Hematopoietic multipotent progenitor cell (in vitro differentiated cells): ENCODE measurements at places on chromosomes 2 and 18. TPM values are rescaled to one million over a fixed set of nuclear protein-coding genes. Genes with fewer than 3 reads are reported as not detected.

DNA sequence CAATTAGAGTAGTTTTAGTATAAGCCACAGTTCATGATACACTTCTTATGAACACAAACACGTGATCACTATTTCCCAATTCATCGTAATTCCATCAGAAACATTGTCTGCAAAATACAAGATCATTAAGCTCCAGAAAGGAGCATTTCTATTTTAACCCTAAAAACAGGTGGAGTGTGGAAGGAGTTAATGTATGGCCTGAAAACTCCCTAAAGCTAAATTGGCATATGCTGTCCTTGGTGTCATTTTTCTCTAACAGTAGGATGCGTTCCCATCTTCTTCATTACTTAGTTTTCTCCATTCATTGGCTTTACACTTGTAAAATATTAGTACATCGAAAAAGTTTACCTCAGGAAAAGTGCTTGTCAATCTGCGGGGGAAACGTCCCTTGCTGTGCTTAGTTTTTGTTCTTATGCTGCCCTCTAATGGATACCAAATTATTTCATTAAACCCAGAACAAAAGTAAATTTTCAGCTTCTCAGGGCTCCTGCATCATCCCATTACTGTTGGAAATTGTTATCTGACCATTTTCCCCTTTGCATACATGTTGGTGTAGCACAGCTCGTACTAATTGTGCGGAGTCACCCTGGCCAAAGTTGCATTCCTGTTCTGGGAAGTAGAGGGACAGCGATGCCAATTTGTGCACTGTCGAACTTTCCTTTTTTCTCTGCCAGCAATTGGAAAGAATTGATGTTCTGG is 153.4 kb downstream of the GPD2 start:
- DNase-seq: peak; percentile 5

DNA sequence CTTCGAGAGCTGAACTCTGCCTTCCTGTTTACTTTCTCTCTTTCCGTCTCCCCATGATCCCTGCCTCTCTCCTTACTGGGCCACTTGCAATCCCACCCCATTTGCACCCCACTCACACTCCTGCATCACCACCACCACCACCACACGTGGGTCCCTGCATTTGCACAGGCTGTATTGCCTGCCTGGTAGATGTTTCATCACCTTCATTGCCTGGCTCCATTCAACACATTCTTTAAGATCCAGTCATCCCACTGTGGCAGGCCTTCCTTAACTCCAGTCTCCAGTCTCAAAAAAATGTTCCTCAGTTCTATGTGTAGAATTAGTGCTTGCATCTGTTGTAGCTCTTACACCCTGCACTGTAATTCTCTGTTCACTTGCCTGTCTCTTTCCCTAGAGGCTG is 13.9 kb downstream of the NOSTRIN start:
- no peak for DNase-seq

Gene ERFE
- 0.27 TPM for total RNA-seq

DNA sequence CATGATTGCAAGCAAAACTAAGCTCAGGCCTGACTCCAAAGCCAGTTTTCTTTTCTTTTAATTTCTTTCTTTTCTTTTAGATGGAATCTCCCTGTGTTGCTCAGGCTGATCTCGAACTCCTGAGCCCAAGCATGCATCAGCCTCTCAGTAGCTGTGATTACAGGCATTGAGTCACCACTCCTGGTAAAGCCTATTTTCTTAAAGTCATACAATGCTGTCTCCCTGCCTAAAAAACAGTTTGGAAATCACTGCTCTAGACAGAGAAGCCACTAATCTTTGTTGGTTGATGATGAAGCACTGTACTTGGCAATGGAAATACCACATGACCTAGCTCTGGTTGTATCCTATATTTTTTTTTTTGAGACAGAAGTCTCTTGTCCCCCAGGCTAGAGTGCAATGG is 33.1 kb upstream of the ZNF532 start:
- no peak for DNase-seq

DNA sequence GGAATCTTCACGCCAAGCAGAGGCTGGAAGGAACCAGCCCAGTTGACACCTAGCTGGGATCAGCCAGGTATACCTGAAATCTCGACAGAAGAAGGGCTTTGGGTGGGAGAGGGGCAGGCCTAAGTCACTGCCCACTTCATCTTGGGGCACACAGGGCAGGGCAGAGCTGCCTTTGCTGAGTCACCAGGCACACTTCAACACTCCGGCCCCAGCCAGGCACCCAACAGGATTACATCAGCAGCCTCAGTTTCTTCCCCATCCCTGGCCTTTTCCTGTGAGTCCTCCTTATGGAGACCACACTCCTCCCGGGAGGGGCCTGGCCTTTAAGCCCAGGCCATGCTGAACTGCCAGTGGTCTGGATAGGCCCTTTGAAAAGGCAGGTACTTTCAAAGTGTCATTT is 201.7 kb upstream of the HS6ST1 start:
- DNase-seq: no peak

- DNase-seq: no peak
These were observed 39.5 kb downstream of the CYP26B1 start for GRCh38 chr2:72108121-72108520.

Gene ACVR1C
- 0.27 TPM for total RNA-seq

- no peak for DNase-seq
These were observed 39.8 kb upstream of the SNED1 start for GRCh38 chr2:240958366-240959213.

Gene TMEM247
- total RNA-seq: not detected
